ENCODE measurements at places on chromosomes 1 and 21.

GRCh38 chr1:32247983-32248889 is 1.2 kb downstream of the FAM167B start:
- no peak for DNase-seq

DNA sequence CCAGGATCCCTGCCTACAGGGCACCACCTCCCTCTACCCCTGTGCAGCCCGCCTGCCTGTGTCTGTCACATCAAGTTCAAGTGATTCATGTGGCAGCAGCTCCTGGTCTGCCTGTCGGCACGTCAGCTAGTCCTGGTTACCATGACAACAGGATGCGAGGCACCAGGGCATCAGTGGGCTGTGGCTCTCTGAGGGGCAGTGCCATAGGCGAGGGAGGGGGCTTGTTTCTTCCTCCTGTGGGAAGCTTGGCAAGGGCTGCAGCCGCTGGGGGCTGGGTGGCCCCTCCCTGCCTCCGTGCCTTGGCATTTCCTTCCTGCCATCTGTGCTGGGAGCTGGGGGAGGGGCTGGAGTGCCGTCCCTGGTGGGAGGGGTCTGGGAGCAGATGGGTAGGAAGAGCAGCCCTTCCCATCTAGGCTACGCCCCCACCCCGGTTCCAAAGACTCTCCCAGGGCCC is 43.1 kb downstream of the FOXO6 start:
- DNase-seq, result no peak

DNA sequence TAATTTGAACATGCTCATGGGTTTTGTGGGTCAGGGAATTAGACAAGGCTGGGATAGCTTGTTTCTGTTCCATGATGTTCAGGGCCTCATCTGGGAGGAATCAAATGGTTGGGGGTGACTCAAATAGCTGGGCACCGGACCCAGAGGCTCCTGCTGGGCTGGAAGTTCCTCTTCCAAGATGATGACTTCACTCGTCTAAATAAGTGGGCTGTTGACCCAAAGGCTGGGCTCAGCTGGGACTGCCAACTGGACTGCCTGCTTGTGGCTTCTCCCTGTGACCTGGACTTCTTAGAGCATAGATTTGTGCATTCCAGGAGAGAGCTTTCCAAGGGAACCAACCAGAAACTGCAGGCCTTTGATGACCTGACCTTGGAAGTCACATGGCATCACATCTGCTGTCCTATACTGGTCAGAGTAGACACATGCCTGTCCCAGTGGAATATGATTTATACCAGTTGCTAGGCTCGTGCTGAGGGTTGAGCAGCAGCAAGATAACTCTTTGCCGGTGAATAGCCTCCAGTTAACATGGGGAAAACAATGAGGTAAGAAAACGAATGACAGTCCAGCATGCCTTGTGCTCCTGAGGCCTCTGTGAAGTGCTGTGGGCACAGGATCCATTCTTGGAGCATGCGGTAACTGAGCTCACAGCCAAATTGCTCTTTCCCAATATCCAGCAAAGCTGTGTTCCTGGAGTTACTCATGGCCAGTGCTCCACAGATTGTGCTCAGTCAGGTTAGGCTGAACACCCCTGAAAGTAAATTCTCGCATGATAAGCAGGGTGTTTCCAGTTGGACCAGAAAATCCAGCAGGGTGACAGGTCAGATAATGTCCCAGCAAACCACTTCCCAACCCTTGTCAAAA is 272.9 kb upstream of the TMEM51 start:
- no peak for DNase-seq

DNA sequence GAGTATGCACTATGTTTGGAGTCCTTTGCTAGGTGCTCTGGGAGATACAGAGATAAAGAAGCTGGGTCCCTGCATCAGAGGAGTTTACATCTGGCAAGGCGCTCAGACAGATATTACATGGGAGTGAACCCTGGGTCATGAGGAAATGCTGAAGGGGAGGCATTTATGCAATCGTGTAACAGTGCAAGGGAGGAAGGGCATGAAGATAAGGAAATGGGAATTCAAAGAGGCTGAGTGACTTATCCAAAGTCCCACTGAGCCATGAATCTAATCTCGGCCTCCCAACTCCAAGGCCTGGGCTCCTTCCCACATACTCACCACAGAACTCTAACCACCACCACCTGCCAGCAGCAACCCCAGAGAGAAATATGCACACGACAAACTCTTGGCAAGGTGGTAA is 51.6 kb downstream of the FAM163A start:
- DNase-seq, result no peak

- DNase-seq, result no peak
Measured at GRCh38 chr1:26075421-26076144, 8.2 kb upstream of the TRIM63 start.

DNA sequence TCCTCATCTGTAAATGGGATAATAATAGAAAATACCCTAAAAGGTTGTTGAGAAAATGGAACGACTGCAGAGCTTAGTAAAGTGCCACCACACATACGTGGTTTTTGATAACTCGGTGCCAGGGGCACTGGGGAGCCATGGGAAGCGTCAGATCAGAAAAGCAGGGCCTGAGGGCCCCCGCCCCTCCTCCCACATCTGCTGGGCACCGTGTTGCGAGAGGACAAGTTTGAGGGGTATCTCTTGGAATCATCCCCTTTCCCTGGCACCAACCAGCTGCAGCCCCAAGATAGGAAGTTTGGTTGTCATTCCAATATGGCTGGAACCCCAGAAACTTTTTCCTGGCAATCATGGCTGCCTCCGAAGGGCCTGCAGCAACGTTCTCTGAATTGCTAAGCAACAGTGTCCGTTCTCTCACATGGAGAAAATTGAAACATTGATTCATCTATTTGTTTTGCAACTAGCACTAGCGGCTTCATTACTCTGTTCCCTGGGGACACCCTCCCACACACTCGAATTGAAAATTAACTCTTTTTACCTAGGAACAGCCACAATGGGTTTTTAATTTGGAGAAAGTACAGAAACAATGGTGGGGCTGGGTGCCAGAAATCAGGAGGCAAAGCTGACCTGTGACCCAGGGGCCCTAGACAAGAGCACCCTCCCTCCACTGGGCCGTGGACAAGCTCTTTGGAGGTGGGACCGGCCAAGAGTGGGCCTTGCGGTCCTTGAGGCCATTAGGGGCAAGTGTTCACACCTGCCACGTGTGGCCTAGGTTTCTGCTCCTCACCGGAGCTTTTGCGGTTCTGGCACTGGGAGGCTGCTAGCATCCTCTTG is 190.0 kb upstream of the VAMP3 start:
- peak; percentile 4 for DNase-seq

DNA sequence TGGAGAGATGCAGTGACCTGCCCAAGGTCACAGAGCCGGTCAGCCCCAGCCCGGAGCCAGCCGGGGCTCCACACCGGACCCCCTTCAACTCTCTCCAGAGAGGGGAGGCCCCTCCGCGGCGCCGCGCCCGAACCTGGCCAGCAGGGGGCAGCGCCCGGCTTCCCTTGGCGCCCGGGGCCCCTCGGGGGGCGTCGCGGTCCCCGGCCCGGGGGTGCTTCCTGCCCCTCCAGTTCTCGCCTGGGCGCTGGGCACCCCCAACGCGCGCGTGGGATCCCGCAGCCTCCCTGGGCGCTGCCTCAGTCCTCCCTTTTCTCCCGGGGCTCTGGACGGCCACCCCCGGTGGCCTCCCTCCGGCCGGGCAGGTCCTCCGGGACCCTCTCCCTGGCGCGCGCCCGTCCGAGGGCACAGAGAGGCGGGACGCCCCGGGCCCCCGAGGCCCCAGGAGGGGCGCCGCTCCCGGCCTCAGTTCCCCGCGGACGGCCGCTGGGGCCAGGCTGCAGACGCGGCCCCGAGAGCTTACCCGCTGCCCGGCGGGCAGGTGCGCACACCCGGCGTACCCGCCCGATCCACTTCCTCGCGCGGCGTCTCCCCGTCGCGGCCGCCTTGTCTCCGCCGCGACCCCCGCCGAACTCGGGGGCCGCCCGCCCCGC is 406 bp downstream of the HTR1D start:
- no peak for DNase-seq

DNA sequence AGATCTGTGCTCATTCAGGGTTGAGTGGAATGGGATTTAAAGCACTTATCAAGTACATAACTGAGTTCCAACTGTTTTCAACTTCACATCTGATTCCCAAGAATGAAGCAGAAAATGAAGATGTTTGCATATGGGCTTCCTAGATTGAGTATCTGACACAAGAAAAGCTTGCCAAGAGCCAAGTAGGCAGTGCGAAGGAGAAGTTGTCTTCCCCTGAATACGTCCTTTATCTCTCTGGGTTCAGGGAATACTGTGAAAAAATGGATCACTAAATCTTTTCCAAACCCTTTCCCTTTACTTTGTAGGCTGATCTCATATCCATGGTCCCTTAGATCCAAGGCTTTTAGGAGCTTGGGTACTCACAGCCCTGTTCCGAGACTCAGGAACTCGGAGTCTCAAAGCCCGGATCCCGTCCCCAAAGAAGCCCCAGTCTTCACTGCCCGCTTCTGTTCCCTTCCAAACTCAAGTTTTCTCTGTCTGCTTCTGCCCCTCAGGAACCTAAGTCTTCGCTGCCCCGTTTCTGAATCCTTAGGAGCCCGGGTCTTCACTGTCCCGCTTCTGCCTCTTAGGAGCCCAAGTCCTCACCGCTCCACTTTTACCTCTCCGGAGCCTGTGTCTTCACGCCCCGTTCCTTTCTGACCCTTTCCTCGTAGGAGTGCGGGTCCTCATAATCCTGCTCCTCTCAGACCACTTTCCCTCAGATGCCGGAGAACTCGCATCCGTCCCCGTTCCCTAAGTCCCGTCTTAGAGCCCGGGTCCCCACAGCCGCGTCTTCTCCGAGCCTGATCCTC is 616 bp downstream of the TAF12 start:
- no peak for DNase-seq

- DNase-seq, result no peak
Measured at GRCh38 chr1:205249651-205250050, 21.9 kb downstream of the TMCC2 start.

DNA sequence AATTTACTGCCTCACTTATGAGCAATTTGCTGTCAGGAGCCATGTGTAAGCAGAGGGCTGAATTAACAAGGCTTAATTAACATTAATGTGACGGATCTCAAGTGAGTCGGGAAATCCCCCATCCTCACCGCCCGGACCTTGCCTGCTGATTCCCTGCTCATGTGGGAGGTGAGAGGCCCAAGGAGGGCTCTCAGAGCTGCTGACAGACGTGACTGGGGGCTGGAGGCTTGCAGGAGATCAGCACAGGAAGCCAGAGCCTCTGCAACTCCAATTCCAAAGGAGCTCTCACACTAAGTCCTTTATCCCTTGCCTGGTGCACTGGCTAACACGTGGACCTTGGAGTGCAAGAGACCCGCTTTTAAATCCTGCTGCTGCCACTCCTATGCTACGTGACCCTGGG is 19.4 kb downstream of the LRP8 start:
- no peak for DNase-seq

GRCh38 chr1:245875581-245876261 is 631.4 kb downstream of the SMYD3 start:
- DNase-seq, result no peak

- no peak for DNase-seq
Measured at GRCh38 chr1:236530959-236531358, 7.2 kb downstream of the LGALS8 start.

- DNase-seq, result no peak
Measured at GRCh38 chr1:58769809-58770320, 14.0 kb downstream of the JUN start.

GRCh38 chr1:87284456-87285240 is 44.0 kb upstream of the LMO4 start:
- DNase-seq, result no peak

DNA sequence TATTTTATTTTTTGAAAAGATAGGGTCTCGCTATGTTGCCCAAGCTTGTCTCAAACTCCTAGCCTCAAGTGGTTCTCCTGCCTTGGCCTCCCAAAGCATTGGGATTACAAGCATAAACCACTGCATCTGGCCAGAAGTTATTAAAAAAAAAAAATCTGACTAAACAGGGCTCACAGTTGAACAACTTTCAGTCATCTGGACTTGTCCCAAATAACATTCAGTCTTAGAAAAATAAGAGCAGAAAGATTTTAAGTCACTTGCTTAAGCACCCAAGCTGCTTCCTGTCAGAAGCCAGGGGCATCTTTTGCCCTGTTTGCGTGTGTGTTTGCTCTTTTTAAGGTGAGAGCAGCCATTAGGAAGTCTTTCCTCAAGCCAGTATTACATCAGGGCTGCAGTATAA is 286.8 kb downstream of the LMO4 start:
- DNase-seq, result no peak

DNA sequence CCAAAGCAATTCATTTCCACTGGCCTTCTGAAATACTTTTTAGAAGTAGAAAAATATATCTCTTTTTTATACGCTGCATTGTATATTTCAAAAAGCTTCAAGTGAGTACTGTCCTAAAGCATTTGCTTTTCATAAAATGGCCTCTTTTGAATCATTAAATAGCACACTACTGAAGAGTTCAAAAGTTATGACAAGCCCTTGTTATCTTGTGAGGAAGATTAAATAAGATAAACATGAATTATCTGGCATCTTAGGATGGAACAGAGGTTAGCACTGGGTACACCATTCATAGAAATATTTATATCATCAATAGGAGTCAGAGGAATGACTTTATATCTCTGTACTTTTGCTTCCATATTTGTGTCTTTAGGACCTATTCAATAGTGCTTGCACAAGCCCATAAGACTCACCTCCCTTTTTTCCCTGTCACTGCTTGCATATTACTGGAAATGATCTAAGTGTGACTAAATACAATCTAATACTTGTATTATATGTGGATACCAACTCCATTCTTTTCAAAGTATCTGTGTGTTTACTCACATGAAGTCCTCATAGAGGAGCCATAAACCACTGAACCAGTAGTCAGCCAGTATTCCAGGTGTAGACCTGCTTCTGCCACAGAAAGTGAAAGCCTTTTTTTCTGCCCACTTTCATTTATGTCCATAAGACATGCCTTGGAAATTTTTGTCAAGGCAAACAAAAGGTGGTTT is 274.2 kb upstream of the C1orf105 start:
- no peak for DNase-seq

GRCh38 chr1:1841575-1841995 is 49.3 kb downstream of the GNB1 start:
- DNase-seq, result no peak

GRCh38 chr1:17069452-17070162 is 15.8 kb upstream of the SDHB start:
- no peak for DNase-seq

Data from epithelial cell of proximal tubule (primary cell).